ENCODE measurements at places on chromosomes 4 and X. TPM values are rescaled to one million over a fixed set of nuclear protein-coding genes. Genes with fewer than 3 reads are reported as not detected.

TRIM60 gene
- total RNA-seq, result not detected

ARMCX1 gene
- 71.3 TPM for total RNA-seq

RNF212 gene
- total RNA-seq, result 4.0 TPM

GLRA3 gene
- total RNA-seq, result 0.16 TPM

HSFX4 gene
- not detected for total RNA-seq

SUPT20HL2 gene
- total RNA-seq, result not detected

NALF2 gene
- total RNA-seq, result 0.16 TPM

TLR8 gene
- total RNA-seq, result 1.7 TPM

PABPC5 gene
- total RNA-seq, result 11.9 TPM

PPBP gene
- total RNA-seq, result 6.5 TPM

TREX2 gene
- total RNA-seq, result 0.21 TPM

HSD17B13 gene
- total RNA-seq, result 1.2 TPM

CLIC2 gene
- 13.6 TPM for total RNA-seq

Data from urinary bladder (tissue), 4 donors.